ENCODE measurements at places on chromosomes 13 and 19.
A peak's percentile ranks its signal among the peaks of the same experiment; 100 is the strongest.

- DNase-seq = peak; percentile 16
Measured at GRCh38 chr13:22049384-22049783, 378.5 kb downstream of the FGF9 start.

- peak; percentile 89 for DNase-seq
Measured at GRCh38 chr19:45016388-45017314, 15.4 kb downstream of the RELB start.

DNA sequence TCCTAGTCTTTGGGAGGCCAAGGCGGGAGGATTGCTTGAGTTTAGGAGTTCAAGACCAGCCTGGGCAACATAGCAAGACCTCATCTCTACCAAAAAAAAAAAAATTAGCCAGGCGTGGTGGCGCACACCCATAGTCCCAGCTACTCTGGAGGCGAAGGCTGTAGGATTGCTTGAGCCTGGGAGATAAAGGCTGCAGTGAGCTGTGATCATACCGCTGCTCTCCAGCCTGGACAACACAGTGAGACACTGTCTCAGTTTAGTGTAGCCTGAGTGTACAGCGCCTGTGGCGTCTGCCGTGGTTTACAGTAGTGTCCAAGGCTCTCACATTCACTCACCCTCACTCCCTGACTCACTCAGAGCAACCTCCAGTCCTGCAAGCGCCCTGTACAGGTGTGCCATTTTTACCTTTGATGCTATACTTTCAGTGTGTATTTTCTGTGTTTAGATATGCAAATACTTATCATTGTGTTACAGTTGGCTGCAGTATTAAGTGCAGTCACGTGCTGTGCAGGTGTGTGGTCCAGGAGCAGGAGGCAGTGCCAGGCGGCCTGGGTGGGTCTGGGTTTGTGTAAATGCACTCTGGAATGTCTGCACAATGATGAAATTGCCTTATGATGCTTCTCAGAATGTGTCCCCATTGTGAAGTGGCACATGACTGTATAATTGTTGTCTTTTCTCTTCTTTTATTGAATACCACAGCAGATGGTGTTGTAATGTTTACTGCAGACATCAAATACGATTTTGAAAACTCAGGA, 36.1 kb upstream of the DCUN1D2 start:
- DNase-seq = no peak

- no peak for DNase-seq
Measured at GRCh38 chr19:45599286-45599685, 2.7 kb downstream of the GPR4 start.

GRCh38 chr19:2720777-2721569, at the start of gene DIRAS1:
TSS of gene DIRAS1 (minus strand) at chr19:2721372. CDS start at chr19:2717806, 3,566 bp downstream.
- peak; percentile 78 for DNase-seq

DNA sequence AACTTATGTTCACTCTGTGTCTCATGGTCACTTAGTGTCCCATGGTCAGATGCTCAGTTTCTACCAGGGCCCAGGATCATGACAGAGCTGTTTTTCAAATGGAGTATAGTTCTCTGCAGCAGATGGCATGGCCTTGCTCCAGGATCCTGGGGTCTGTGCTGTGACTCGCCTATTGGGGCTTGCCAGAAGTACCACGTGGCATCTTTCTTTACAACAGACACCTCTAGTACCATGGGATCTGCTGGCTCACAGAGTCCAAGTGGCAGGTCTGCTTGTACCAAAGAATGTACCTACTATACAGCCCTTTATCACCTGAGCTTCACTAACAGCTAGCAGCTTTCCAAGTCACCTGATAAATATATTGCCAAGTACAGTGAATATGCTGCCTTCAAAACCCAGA, 6.0 kb upstream of the RNF6 start:
- no peak for DNase-seq

DNA sequence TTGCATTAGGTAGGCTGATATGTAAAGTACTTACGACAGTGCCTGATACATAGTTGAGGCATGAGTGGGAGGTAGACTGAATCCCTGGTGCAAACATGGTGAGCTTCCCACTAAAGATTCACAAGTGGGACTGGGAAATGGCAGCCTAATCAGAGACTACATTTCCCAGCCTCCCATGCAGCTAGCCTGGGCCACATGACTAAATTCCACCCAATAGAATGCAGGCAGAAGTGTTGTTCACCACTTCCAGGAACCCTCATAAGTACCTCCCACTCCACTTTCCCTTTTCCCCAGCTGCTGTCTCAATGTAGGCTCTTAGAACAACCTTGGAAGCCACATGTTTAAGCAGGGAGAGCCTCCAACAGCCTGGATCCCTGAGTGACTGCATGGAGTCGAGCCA, 104.9 kb downstream of the CACNA1A start:
- no peak for DNase-seq

GRCh38 chr19:40612831-40613689, 11.9 kb downstream of the LTBP4 start:
- peak; percentile 58 for DNase-seq

- peak; percentile 28 for DNase-seq
Measured at GRCh38 chr13:77860507-77860981, 58.1 kb downstream of the EDNRB start.

- no peak for DNase-seq
Measured at GRCh38 chr19:32813862-32814425, 55.6 kb downstream of the SLC7A9 start.

- DNase-seq = peak; percentile 55
Measured at GRCh38 chr19:47351548-47351947, 2.4 kb downstream of the DHX34 start.

DNA sequence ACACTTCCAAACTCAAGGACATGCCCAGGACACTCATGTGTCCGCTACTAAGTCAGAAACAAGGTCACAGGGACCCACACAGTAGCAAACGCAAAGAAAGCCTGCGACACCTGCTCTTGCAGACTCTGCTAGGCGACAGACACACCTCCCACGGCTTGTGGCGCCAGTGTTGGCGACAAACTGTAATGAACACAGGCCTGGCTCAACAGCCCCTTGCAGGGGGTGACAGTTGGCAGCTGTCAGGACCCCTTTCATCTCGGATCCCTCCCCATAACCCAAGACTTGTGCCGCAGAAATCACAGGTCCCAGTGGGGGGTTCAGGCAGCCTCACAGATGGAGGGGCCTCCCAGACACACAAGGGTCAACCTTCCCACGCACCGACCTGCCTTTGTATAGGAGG, 364 bp downstream of the CKM start:
- DNase-seq = no peak

DNA sequence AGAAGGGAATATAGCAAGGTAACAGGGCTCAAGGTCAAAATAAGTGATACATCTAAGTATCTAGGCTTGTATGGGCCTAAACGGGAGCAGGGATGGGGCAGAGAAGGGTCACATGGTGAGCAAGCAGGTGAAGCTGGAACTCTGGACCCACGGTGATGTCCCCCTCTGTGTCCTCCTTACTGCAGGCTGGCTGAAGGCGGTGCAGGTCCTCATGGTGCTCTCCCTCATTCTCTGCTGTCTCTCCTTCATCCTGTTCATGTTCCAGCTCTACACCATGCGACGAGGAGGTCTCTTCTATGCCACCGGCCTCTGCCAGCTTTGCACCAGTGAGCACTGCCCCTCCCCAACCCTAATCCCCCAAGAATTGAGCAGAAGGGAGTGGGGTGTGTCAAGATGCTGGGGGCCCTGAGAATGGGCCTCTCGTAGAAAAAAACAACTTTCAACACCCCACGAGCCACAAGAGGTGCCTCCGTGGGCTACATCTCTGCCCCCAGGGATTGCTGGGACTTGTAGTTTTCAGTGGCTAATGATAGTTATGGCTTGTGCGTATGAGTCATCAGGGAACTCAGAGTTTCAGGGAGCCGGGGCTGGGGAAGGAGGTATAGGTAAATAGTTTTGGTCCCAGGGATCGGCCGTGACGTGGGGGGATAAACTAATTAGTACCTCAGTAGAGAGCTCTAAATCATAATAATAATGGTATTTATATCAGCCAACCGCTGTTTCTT, 4.0 kb downstream of the EMP3 start:
- peak; percentile 21 for DNase-seq

GRCh38 chr13:113756441-113757097, 2.5 kb upstream of the TMEM255B start:
- DNase-seq = no peak

DNA sequence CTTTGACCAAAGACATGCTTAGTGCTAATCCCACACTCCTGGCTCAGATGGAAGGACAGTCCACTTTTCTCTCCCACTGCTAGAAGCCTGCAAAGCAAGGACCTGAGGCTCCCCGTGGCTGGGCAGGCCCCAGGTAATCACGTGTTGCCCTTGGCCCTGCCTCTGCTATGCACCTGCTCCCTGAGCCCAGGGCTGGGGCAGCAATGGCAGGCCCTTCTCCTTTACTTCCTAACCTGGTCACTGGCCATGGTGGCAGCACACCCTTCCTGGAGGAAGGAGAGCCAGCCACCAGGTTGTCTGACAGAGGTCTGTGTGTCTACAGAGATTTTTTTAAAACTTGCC, 27.9 kb upstream of the ZNF492 start:
- no peak for DNase-seq

GRCh38 chr19:27794494-27795042, 1418.4 kb downstream of the UQCRFS1 start:
- peak; percentile 55 for DNase-seq

DNA sequence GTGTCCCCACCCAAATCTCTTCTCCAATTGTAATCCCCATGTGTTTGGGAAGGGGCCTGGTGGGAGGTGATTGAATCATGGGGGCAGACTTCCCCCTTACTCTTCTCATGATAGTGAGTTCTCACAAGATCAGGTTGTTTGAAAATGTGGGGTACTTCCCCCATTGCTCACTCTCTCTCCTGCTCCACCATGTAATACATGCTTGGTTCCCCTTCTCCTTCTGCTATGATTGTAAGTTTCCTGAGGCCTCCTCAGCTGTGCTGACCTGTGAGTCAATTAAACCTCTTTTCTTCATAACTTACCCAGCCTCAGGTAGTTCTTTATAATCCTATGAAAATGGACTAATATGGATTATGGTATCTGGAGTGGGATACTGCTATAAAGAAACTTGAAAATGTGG, 24.1 kb downstream of the ING1 start:
- DNase-seq = no peak

DNA sequence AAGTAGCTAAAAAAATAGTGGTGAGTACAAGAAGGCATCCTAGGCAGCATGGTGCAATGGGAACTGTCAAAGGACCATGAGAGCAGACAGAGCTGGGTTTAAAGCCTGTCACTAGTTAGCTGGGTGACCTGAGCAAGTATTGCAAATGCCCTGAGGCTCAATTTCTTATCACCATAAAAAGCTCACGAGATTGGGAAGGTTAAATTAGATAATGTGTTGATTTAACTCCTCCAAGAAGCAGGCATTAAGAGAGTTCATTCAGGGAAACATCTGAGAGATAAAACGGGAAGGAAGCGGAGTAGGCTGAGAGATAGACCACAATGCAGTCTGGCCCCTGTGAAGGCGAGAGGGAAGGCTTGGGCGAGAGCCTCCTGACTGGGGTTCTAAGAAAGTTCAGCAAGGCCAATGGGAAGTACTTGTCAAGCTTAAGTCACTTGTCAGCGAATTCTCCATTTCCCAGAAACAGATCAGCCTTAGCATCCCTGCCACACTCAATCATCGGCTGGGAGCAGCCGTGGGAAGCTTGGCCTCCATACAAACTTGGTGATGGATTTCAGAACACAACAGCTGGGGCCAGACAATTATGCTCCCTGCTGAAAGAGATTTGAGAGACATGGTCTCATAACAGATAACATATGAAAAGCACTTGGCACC, 105.5 kb downstream of the POU4F1 start:
- DNase-seq = no peak

DNA sequence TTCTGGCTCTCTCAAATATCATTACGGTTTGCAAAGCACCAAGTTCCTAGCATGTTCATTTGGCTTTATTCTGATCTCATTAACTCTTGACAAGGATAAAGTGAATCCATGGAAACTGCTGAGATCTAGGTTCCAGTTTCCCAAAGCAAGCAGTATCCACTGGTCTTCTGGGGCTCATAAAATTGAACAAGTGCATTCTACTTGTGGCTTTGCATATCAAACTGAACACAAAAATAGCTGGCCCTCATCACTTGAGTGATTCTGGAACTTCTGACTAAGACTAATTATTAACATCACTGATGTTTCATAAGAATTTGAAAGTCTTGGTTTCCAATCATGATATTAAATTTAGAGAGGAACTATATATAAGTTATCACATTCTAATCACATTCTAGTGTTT, 6.3 kb upstream of the KCTD12 start:
- no peak for DNase-seq

GRCh38 chr13:84097148-84097547, 214.9 kb upstream of the SLITRK1 start:
- DNase-seq = no peak

GRCh38 chr13:95317039-95317989, 16.1 kb upstream of the ABCC4 start:
- DNase-seq = no peak

- DNase-seq = peak; percentile 18
Measured at GRCh38 chr19:28847468-28847867, 365.5 kb downstream of the UQCRFS1 start.

DNA sequence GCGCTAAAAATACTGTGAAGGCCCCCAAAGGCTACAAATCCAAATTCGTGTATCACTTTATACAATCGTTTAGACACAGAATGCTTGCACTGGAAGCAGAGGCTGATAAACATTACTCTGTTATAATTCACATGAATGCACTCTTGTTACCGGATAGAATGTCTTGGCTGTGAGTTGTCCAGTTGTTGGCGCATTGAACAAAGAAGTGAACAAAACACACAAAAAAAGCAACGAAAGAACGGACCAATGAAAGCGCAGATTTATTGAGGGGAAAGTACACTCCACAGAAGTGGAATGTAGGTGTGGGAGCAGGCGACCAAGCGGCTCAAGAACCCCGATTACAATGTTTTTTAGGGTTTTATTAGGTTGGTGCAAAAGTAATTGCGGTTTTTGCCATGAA, 529 bp upstream of the ZNF418 start:
- DNase-seq = no peak

GRCh38 chr19:9818734-9819595, at the start of gene FBXL12:
TSS of gene FBXL12 (minus strand) at chr19:9819079. CDS start at chr19:9818813, 266 bp downstream.
- peak; percentile 98 for DNase-seq

DNA sequence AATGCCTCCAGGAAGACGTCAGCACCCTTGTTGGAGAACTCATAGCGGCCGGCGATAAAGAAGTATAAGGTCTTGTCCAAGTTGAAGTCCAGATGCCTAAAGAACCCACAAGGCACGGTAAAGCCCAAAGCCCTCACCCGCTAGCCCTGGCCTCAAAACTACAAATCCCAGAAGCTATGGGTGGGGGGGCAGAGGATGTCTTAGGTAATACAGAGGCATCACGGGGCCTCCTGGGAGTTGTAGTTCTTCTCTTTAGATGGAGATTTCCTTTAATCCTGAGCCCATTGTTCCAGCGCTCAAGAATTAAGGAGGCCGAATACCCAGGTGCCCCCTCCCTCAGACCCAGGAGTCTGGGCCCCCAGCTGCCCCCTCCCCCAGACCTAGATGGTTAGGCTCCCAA, 10.8 kb downstream of the GYS1 start:
- DNase-seq = no peak

GRCh38 chr13:102128216-102128810, 273.5 kb downstream of the FGF14 start:
- DNase-seq = peak; percentile 3

GRCh38 chr19:16595097-16595496, 22.9 kb upstream of the SLC35E1 start:
- no peak for DNase-seq

All from GM03348 (cell line).